HTR-8/SVneo (cell line): ENCODE measurements at places on chromosomes 11 and 22.

DNA sequence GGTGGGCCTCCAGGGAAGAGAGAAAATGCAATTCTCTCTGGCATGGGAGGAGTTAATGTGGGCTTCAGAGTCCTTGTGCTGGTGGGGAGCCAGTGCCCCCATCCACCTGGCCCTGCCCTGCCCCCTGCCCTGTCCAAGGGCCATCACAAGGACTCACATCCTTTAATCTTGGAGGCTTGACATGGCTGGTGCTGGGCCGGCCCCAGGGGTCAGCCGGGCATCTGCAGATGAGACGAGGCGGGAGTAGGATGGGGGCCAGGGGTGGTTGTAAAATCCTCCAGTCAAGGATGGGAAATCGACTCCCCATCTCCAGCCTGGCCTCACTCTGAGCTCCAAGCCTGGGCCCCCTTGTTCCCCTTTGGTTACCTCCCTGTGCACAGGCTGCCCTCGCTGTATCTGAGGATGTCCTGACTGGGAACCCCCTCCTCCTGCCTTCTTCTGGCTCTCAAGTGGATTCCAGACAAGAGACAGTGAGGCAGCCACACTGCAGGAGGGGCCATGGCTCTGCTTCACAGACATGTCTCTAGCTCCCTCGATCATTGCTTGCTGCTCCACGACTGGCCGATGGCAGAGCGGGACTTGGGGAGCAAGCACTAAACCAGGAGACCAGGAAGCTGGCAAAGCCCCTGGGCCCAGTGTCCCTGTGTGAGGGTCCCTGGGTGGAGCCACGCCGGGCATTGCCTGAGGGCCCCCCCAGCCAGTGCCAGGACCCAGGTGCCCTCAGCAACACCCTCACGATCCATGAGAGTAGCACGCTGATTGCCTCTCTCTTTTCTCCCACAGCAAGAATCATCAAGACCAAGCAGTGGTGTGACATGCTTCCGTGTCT lies 1120.5 kb downstream of the BRD1 start:
- DNase-seq = no peak

DNA sequence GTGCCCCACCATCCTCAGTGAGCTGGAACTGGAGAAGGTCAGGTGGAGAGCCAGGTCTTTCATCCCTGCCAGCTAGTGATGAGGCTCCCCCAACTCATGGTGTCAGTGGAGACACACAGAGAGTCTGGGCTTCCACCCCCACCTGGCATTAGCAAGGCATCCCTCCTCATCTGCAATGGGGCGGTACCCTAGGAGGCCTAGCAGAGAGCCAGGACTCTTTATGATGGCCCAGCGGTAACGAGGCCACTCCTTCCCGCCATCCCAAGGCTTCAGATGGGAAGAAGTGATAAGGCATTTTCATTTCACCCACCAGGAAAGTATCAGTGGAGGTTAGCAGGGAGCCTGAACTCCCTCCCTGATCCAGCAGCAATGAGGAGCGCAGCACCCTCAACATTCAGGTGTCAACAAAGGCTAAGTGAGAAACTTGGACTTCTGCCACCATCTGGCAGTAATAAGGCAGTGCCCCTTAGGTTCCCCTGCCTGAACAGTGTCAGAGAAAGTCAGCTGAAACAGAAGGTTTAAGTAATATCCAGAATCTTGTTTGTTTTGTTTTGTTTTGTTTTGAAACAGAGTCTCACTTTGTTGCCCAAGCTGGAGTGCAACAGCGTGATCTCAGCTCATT lies 40.5 kb upstream of the FBLN1 start:
- DNase-seq = no peak

DNA sequence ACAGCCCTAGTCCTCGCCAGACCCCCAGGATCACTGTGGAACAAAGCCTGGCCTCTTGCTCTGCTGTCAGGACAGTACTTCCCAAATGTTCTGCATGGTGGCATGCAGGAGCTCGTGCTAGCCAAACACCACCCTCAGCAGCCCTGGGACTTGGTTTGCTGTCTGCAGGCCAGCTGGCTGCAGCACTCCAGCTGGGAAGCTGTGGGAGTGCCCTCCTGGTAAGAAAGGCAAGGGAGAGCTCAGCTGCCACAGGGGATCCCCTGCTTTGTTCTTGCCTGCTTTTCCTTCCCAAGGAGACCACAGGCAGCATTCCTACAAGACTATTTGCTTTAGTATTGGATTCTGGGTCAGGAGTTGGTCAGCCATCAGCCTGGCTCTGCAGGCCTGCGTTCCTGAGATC lies 27.9 kb downstream of the TCIRG1 start:
- DNase-seq = no peak

DNA sequence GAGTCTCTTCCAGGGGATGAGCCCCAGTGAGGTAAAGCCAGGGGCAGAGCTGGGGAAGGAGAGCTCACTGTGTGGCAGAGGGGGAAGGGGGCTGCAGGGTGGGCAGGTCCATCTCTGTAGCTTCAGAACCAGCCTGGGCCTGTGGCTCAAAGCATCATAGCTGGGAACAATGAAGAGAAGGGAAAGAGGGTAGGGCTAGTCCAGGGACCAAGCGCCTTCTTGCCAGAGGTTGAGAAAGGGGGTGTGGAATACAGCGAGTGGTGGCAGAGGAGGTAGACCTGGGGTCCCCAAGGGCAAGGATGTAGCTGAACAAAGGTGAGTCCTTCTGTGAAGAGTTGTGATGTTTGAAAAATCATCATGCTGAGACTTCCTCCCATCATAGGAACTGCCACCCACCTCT lies 1.2 kb upstream of the PLA2G3 start:
- no peak for DNase-seq

DNA sequence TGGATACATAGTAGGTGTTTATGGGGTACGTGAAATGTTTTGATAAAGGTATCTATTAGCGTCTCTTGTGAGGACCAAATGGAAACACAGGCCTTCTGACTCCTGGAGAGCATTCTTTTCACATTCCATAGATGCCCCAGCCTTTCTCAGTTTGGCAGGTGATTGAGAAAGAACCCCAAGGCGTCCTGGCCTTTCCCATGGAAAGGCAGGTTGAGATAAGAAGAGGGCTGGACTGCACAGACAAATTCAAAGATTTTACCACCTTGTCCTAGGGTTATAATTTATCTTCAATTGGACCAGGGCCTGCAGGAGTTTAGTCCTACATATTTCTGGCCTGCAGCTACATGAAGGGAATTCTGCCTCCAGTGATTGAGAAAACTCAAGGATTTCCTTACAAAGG lies 661 bp upstream of the OLFML1 start:
- no peak for DNase-seq

DNA sequence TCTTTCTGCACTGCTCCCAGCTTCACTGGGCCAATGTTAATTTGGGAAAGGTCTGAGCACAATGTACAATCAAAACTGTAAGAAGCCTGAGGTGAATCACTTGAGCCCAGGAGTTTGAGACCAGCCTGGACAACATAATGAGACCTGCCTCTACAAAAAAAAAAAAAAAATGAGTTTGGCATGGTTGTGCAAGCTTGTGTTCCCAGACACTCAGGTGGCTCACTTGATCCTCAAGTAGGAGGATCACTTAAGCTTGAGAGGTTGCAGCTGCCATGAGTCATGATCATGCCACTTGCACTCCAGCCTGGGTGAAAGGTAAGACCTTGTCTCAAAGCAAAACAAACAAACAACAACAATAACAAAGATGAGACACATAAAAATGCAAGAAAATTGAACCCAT lies 38.6 kb upstream of the SC5D start:
- no peak for DNase-seq

DNA sequence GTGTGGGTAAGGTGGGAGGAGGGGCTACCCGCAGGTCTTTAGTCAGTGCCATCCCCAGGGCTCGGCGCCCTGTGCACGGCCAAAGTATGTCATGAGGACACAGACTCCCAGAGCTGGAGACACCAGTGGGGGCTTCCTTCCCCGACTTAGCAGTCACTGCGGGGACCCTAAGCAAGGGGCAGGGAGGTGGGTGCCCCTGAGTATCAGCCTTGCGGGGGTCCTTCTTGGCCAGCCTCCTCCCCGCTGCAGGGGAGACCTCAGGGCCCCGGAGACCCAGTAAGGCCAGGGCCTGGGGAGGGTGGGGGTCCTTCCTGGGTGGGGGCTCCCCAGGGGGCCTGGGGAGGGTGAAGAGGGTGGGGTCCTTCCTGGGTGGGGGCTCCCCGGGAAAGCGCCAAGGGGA lies 673.8 kb downstream of the BRD1 start:
- DNase-seq = no peak

GRCh38 chr11:24093375-24093774 lies 403.5 kb upstream of the LUZP2 start:
- no peak for DNase-seq

- no peak for DNase-seq
Observed at GRCh38 chr11:128618603-128619002, 31.2 kb upstream of the ETS1 start.

DNA sequence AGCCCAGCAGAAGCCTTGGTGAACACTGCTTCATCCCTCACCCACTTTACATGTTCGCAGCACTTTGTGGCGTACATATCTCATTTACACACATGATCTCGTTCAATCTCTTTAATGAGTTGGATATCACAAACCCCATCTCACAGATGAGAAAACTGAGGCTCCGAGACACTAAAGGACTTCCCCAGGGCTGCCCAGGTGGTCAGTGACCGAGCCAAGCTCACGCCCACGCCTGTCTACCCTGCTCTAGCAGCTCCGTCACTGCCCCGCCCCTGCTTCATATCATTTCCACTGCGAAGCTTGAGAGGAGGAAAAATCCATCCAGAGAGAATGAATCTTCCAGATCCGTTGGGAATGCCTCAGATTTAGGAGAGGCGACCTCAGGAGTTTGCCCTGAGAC lies 11.8 kb upstream of the DSCAML1 start:
- no peak for DNase-seq

- no peak for DNase-seq
Observed at GRCh38 chr22:43297270-43298061, 45.7 kb downstream of the SCUBE1 start.

DNA sequence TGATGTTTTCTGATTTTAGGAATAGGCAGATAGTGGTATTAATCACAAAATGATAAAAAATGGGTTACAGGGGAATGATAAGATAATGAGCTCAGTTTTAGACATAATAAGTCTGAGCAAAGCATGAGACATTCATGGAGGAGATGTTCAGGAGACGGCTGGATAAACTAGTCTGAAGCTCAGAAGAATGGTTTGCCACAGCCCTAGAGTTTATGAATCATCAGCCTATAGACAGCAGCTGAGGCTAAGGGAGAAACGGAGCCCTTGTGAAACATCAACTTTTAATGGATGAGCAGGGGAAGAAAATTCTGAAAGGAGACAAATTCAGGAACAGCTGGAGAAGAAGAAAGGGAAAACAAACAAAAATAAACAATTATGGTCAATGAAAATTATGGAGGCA lies 87.2 kb downstream of the RELT start:
- DNase-seq = no peak

DNA sequence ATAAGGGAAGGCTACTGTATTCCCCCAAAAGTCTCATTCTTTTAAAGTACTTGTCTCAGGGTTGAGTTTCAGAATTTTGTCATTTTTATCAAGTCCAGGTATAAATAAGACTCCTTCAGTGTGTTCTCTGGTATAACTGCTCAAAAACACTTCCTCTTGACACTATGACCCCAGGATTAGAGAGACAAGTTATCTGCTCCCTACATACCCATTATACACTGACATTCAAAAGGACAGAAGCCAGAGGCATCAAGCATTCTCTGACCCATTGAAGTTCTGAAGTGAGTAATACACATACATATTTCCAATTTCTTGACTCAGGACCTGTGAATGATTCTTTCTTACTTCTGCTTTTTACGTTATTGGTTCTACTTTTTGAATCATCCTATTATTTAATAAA lies 447.8 kb upstream of the CNTN5 start:
- DNase-seq = no peak

- DNase-seq = no peak
Observed at GRCh38 chr11:120089036-120090001, 48.6 kb downstream of the TRIM29 start.

DNA sequence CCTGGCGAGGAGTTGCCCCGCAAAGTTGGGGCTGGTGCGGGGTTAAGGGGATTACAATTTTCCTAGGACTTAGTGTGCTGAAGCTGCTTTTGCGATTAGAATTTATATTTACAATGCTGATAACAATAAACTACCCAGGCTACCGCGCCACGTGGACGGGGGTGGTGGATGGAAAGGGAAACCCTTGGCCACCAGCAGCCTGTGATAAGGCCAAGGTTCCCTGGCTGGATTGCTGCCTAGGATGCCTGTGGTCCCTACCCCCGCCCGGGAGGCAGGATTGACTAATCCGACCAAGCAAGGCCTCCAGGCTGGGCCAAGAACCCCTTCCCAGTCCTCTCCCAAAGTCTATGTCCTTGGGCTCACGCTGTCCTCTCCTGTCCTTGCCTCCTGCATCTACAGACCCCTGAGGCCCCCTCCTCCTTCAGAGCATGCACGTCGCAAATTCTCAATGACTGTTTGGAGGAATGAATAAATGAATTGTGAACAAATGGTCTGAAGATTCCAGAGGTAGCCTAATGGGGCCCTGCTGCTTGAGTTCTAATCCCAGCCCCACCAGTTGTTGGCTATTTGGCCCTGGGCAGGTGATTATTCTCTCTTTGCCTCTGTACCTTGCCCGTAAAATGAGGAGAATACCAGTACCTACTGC lies 7.6 kb upstream of the CHKA start:
- no peak for DNase-seq

- DNase-seq = no peak
Observed at GRCh38 chr22:32743046-32743445, 58.5 kb upstream of the TIMP3 start.

GRCh38 chr11:80746300-80746699 lies 1305.5 kb upstream of the TENM4 start:
- DNase-seq = no peak

DNA sequence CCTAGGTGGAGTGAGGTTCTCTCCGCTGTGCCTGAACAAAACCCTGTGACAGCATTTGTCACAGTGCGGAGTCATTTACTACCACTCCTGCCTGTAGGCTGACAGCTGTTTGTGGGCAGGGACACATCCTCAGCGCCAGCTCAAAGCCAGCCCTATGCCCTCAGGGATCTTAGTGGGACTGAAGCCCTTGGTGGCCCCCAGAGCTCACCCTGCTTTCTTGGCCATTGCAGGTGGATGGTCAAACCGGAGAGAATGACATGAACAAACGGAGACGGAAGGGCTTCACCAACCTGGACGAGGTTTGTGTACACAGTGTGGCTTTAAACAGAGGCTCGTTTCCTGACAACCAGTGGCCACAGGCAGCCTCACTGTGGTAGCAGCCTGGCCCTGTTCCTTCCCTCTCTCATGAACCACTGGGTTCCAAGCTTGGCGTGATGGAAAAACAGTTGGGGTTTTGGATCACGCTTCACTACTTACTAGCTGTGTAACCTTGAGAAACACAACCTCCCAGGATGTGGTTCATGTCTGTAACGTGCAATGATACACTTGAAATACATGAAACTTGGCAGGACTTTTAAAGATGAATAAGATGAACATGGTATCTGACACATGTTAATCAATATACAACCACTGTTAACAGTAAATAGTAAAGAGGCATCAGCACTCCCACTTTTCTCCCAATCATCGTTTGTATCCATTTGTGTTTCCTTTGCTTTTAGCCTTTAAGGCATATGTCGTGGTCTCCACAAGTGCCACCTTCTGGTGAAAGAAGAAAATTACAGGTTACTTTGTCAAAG lies 125.8 kb downstream of the MICAL2 start:
- DNase-seq = peak; percentile 68

GRCh38 chr11:113977701-113978100 lies 2.8 kb downstream of the HTR3A start:
- DNase-seq = no peak
